ENCODE measurements at places on chromosomes 2 and 18. TPM values are rescaled to one million over a fixed set of nuclear protein-coding genes. Genes with fewer than 3 reads are reported as not detected.

- DNase-seq, result no peak
Measured at GRCh38 chr2:143934626-143935481, 585.1 kb downstream of the ZEB2 start.

- DNase-seq, result no peak
Measured at GRCh38 chr2:46492301-46492700, 12.9 kb downstream of the TMEM247 start.

- DNase-seq, result no peak
Measured at GRCh38 chr18:46715062-46715461, 41.8 kb downstream of the ST8SIA5 start.

GRCh38 chr18:24472591-24472990 is 12.2 kb downstream of the HRH4 start:
- DNase-seq, result no peak

- DNase-seq, result no peak
Measured at GRCh38 chr2:117351396-117351795, 463.1 kb upstream of the DDX18 start.

DNA sequence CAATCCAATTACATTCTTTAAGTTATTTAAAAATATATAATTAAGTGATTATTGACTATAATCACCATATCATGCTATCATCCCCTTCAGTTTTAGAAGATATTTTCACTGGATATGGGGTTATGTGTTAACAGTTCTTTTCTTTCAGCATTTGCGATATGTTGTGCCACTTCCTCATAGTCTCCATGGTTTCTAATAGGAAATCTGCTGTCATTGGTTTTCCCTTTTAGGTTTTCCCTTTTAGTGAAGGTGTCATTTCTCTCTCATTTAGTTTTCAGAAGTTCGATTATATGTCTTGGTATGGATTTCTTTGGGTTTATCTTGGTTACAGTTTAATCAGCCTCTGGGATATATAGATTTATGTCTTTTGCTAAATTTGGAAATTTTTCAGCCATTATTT is 34.8 kb upstream of the EPG5 start:
- no peak for DNase-seq

GRCh38 chr2:37851828-37852584 is 73.1 kb upstream of the RMDN2 start:
- DNase-seq, result no peak

DNA sequence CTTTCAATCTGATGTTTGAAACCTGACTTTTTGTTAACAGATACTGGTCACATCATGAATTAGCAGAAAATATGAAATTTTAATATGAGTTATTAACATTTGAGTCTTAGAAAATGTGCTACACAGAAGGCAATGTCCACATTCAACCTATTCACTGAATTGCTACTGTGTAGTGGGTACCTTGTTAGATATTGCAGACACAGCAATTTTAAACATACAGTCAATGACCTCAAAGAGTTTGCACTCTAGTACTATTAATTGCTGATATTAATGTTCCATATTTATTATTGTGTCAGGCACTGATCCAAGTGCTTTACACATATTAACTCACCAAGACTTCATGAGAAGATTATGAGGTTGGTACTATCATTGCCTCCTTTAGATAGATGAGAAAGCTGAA is 385.4 kb upstream of the PKDCC start:
- DNase-seq, result no peak

DNA sequence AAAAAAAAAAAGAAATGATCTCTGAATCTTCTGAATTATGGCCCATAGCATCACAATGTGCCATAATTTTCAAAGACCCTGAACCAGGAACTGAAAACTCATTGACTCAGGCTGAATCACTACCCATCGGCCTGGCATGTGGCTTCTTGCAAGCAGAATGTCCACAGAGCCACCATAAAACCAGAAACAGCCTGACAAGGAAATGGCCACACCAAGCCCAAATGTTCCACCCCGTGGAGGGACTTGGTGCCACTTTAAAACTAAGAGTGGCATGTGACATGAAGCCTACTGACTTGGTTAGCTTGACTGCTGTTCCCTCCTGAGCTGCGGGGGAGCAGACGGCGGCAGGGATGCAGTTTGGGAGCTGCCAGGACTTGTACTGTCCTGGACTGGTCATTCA is 71.2 kb upstream of the RBM44 start:
- DNase-seq, result no peak

GRCh38 chr2:46796843-46797625 is 118.6 kb downstream of the MCFD2 start:
- no peak for DNase-seq

GRCh38 chr2:33215299-33215698 is 261.1 kb upstream of the RASGRP3 start:
- no peak for DNase-seq

DNA sequence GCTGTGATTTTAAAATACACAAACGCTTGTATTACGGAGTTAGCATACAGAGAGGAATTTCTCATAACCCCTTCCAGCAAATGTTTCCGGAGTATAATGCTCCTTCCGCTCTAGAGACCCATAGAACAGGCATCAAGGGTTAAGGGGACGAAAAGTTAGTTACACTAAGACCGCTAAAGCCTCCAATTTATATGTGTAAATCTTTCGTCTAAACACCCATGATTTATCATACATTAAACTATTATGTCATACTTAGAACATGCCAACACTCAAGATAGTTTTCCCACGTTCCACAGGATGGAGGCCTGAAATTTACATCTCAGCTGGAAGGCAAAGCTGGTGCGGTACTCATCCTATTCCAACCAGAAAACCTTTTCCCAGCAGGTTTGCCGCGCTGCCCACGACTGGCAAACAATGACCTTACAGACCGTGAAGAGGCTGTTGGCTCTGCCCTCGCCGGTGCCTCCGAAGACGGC is 650 bp downstream of the ORMDL1 start:
- DNase-seq, result no peak

DNA sequence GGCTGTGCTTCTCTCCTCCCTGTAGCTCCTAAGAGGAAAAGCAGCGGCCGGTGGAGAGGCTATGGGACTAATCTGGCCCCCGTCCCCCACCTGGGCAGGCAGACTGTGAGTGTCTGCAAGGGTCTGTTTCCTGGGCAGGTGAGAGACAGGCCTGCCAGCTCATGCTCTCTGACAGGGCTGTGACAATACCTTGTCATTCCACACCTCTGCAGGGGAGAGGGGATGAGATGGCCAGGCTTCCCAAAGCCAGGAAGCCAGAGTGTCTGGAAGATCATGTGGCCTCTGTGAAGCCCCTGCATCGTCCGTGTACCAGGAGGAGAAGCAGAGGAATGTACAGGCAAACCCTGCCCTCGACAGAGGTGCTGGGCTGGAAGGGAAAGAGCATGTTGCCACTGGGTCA is 142.5 kb upstream of the GATA6 start:
- no peak for DNase-seq

- no peak for DNase-seq
Measured at GRCh38 chr2:148640767-148641166, 3.8 kb upstream of the EPC2 start.

DNA sequence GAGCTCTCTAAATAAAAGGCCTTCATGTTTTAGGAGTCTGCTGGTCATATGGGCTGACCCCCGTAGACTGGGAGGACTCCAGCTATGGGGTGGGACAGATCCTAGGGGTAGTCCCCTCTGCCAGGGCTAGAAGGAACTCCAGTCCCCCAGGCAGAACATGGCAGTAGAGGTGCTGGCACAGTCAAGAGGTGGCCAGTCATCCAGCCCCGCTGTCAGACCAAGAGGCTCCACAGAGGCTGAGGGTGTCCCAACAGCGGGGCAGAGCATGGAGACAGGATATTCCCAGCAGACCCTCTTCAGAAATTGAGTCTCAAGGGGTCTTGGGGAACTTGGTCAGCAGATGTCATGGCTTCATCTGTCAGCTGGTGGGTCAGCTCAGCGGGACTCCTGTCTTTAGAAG is 76.6 kb downstream of the LONRF2 start:
- no peak for DNase-seq

- no peak for DNase-seq
Measured at GRCh38 chr2:232634206-232635150, 1.1 kb downstream of the EFHD1 start.

GRCh38 chr2:108013305-108013704 is 27.0 kb downstream of the SLC5A7 start:
- no peak for DNase-seq

GRCh38 chr2:109295781-109296117 is 166.7 kb downstream of the SH3RF3 start:
- no peak for DNase-seq

DNA sequence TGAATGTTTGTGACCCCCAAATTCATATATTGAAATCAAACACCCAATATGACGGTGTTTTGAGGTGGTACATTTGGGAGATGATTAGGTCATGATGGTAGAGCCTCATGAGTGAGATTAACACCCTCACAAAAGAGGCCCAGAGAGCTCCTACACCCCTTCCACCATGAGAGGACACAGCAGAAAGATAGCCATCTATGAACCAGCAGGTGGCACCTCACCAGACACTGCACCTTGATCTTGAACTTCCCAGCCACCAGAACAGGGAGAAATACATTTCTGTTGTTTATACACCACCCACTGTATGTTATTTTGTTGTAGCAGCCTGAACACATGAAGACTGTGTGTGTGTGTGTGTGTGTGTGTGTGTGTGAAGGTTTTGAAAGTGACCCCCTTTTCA is 58.1 kb downstream of the ST3GAL5 start:
- no peak for DNase-seq

DNA sequence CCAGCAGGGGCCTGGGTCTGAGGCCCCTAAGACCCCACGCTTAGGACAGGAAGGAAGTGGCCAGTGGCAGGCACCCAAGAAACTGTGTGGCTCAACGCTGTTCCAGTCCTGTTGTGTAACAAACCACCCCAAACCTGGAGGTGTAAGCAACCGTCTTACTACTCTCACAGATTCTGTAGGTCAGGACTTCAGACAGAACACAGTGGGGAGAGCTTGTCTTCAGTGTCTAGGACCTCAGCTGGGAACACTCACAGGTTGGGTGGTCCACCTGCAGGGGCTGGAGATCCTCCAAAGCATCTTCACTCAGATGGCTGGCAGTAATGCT is 123.0 kb downstream of the KLHL29 start:
- no peak for DNase-seq

DNA sequence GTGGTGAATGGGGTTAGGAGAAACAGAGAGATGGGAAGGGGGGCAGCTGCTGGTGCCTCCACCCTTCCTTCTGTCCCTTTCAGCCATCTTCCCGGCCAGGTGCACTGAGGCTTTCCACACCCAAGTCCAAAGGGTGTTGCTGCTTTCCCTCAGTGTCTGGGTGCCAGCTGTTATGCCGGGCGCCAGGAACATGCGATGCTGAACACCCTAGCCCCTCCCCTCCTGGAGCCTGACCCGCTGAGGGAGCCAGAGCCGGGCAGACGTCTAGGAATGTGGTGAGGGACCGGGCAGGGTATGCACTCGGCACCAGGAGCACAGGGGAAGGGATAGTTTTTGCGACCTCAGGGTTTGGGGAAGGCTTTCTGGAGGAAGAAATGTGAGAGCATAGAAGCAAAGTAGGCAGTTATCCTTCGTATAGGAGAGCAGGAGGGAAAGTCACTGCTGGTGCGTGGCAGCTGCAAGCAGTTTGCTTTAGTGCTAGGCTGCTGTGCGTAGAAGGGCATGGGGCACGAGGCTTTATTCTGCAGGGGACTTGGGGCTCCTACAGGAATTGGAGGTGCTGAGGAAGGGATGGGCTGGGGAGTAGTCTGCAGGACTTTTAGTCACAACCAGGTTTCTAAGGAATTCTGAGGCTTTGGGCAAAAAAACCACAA is 147.7 kb downstream of the TSN start:
- DNase-seq, result no peak

TXNL1 gene
- total RNA-seq, result 58.3 TPM

LRATD1 gene
- total RNA-seq, result 0.05 TPM

PROM2 gene
- total RNA-seq, result 1.4 TPM

GPBAR1 gene
- 0.18 TPM for total RNA-seq

AOX1 gene
- 3.0 TPM for total RNA-seq

REG3G gene
- not detected for total RNA-seq

RELCH gene
- total RNA-seq, result 19.5 TPM

OXER1 gene
- 0.10 TPM for total RNA-seq

SP140L gene
- 16.6 TPM for total RNA-seq

SP110 gene
- total RNA-seq, result 6.2 TPM

VSNL1 gene
- total RNA-seq, result not detected
